Stimulated activated CD4-positive, alpha-beta T cell treated with anti-CD3 and anti-CD28 coated beads, Interleukin-2, amount 100 ng/mL, for 24 hours (primary cell): ENCODE measurements at places on chromosomes 7 and 10.
A peak's percentile ranks its signal among the peaks of the same experiment; 100 is the strongest.

DNA sequence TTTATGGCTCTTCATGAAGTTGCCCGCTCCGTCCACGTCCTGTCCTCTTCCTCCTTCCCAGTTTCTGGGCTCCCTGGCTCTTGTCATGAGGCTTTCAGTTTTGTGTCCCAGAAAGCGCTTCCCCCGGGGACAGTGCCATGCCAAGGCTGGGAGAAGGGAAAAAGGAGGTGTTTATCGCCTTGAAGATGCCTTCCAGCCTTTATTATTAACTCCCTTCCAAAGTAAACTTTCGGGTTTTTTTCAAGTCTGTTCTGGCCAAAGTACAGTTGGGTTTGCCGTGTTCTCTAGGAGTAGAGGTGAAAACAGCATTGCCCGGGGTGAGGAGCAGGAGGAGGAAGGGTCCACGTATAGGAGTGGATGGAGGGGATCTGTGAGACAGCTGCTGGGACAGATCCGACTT lies 117.2 kb downstream of the CUX1 start:
- no peak for DNase-seq

DNA sequence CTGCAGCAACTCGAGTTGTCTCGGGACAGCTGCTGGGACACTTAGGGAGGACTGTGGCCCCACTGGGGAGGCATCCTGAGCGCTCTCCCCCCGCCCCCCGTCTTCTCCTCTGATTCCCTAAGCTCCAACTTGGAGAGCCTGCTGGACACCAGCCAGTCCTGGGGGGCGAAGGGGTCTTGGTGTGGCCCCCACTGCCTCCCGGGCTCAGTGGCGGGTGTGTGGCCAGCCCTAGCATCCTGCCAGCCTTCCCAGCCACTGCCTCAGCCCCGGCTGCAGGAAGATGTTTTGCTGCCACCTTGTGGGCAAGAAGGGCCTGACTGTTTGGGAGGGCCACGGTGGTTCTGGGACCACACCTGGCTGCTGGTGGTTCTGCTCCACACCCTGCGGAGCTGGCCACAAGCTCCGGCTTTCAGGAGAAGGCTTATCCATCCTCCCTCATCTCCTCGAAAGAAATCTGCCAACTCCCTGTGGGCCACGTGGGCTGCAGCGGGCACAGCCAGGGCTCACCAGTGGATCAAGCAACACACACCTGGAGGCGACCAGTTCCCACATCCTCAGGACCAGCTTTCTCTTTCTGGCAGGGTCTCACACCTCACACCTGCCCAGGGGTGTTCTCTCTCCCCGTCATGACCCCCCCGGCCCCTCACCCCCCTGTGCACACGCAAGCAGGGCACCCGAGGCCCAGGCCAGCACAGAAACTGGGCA lies 24.8 kb downstream of the AGAP3 start:
- DNase-seq = peak; percentile 80

DNA sequence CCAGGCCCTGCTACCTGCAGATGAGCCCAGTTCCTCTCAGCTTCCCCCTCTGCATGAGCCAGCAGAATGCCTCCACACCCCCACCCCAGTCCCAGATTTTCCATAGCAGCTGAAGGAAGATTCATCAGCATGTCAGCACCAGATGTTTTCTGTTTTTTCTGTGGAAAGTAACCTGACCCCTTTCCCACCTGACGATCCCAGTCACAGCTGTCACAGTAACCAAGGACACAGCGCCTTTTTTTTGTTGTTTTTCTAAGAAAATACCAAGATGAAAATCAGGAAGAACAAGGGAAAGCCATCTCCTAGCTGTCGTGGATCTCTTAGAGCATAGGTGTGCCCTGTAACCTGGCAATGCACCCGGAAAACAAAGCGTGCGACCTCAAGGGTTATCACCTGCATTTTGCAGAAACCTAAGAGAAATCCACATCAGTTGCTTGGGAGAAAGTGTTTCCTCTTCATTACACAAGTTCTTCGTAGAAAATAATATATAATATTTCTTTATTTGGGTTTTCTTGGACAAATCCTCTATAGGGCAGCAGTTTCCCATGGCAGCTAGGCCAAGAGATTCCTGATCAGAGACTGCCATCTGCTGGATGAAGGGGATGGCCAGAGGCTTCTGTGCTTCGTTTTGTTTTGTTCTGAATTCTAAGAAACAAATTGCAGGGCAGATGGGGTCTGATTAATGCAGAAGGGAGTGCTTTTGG lies 401.9 kb downstream of the TNS3 start:
- no peak for DNase-seq

DNA sequence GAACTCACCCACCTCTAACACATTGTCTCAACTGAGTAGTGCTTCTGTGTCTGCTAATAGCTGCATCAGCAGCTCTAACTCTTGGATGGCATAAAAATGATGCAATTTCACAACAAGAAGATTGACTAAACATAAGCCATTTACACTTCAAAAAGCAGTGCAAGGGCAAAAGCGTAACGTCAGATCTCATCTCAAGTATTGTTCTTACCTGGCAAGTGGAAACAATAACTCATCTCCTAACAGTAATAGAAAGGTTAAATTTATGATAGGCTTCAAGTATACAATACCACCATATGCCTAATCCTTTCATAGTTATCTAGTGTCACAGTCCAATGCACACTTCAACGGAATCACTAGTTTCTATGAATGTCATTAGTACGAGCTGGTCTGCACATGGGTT lies 14.8 kb downstream of the TPK1 start:
- no peak for DNase-seq

- no peak for DNase-seq
Measured at GRCh38 chr10:4372601-4373000, 453.4 kb upstream of the AKR1E2 start.

- DNase-seq = no peak
Measured at GRCh38 chr10:129614341-129614740, 147.3 kb downstream of the MGMT start.

DNA sequence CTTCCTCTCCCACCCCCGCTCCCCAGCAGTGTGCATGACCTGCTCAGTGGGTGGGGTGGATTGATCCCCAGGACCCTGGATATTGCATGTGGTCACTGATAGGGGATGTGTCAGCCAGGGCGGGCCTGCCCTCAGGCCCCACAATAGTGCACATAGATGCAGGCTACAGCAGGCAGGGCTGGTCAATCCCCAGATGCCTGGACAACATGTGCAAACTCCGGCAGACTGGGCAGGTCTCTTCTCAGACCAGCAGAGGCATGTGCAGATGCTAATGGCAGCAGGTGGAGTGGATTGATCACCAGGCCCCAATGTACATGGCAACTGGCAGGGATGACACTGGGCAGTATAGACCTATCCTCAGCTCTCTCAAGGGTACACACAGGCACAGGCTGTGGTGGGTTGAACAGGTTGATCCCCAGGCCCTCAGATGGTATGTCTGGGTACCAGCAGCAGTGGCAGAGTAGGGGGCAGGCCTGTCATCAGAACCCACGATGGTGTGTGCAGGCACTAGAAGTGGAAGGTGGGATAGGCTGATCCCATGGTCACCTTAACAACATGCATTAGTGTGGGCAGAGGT lies 98.6 kb downstream of the LANCL2 start:
- DNase-seq = no peak

DNA sequence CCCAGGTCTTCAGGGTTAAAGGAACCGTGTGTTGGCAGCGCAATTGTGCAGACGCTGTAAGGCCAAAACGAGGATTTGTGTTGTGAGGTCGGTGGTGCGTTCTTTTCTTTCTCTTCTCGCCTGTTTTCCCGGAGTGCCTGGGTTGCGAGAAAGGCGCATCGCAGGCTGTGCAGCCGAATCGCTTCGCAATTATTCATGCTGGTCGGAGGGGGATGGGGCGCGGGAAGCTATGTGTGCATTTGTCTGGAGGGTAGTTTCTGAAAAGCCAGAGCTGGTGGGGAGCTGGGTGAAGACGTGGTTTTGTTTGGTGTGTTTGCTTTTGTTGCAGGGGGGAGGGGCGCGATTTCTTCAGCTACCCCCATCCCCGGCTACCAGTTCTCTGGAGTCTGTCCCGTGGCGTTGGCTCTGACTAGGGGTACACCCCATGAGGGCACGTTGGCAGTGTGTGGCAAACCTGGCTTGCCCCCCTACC lies 2.1 kb downstream of the MXI1 start:
- peak; percentile 71 for DNase-seq

DNA sequence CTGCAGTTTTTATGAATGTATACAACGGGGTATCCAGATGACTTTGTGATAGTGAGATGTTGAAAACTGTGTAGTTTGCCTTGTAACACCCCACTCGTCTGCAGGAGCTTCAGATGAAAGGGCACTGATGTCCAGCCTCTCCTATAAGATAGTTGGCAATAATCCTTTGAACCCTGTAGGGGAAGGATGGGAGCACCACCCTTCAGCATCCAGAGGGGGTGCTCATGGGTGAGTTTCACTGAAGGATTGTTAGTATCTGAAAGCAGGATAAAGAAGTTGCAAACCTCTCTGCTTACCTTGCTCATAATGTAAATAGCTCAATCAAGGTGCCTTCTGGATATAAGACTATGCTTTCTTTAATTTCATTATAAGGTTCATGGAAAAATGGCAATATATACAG lies 201.5 kb downstream of the TMEM178B start:
- DNase-seq = no peak

DNA sequence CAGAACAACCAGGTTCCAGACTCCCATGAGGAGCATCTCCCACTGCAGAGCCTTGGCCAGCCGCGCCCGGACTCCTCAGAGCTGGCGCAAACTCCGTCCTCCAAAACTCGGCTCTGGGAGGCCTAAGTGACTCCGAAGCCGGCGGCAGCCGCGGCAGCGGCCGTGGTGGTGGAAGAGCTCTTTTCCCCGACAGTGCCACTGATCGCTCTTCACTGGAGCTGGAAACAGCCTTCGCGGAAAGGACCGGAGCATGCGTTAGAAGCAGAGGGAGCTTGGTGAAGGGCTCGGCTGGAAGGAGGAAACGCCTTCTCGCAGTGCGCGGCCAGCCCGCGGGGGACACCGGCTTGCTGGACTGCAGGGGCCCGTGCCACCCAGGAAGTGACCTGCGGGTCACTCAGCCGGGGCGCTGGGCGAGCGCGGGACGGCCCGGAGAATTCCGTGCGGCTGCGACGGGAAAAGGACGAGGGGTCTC lies 5.0 kb upstream of the HOXA13 start:
- DNase-seq = no peak
